ENCODE measurements at places on chromosomes 5 and 9. TPM values are rescaled to one million over a fixed set of nuclear protein-coding genes. Genes with fewer than 3 reads are reported as not detected.

The IFNA13 gene
- not detected for total RNA-seq

- H3K27me3 ChIP-seq = no peaks in the 10 kb centered on the region
- no peak overlapping the region for H3K4me3 ChIP-seq
- no peaks in the 10 kb centered on the region for H3K36me3 ChIP-seq
- no peak for DNase-seq
- H3K27ac ChIP-seq = no peak overlapping the region
These were observed 13.0 kb downstream of the NEK6 start for GRCh38 chr9:124270504-124271335.

DNA sequence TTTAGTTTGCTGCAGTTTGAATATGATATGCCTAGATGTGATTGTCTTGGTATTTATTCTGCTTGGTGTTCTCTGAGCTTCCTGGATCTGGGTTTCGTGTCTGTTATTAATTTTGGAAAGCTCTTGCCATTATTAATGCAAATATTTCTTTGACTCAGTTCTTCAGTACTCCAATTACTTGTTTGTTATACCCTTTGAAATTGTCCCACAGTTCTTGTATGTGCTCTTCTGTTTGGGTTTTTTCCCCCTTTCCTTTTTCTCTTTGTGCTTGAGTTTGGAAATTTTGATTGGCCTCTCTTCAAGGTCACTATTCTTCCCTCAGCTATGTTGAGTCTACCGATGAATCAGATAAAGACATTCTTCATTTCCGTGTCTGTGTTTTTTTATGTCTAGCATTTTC, 96.6 kb upstream of the CKMT2 start:
- peaks cover 5% of the 10 kb centered on the region for H3K4me1 ChIP-seq
- H3K4me3 ChIP-seq = no peak overlapping the region
- no peak overlapping the region for H3K27ac ChIP-seq
- no peaks in the 10 kb centered on the region for H3K27me3 ChIP-seq
- H3K36me3 ChIP-seq = no peaks in the 10 kb centered on the region
- no peak for DNase-seq

DNA sequence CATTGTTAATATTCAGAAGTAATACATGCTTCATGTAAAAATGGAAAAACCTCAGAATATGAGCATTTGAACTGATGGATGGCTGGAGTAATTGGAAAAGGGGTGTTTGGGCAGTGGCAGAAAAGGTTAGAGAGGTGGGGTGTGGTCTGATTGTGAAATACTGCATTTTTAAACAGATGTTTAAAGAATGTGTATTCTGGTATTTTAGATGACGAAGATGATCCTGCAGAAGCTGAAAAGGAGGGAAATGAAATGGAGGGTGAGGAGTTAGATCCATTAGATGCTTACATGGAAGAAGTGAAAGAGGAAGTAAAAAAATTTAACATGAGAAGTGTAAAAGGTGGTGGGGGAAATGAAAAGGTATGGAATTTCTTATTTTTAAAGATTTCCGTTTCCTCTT, 18.8 kb downstream of the DDX46 start:
- H3K4me1 ChIP-seq = no peaks in the 10 kb centered on the region
- peaks cover 9% of the 10 kb centered on the region for H3K36me3 ChIP-seq
- no peak overlapping the region for H3K27ac ChIP-seq
- no peak overlapping the region for H3K4me3 ChIP-seq

DNA sequence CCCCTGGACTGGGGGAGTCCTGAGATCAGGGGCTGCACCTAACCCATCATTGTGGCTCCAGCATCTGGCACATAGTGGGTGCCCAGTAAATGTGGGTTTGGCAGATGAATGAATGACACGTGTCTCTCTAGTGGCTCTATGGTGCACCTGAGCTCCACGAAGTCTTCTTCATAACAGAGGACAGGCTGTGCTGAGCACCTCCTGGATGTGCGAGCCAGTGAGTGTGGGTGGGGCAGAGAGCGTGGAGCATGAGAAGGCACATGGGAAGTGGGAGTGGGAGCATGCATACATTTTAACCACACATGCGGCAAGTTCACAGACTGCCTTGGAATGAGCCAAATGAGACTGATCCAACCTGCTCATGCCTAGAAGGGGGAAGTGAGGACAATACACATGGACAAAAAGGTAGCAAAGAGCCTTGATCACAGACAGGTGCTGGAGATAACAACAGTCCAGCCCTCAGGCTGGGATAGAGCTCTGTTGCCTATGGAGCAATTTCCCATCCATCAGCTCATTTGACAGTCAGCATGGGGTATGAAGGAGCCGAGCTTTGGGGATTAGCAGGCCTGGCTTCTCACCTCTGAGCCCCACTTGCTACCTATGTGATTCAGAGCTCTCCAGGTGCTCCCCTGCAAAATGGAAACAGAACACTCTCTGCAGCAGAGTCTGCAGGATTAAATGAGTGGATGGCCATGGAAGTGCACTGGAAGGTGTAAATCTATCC, 76.2 kb upstream of the TBC1D2 start:
- peaks cover 26% of the 10 kb centered on the region for H3K27me3 ChIP-seq
- DNase-seq = no peak
- no peaks in the 10 kb centered on the region for H3K36me3 ChIP-seq
- H3K4me3 ChIP-seq = no peak overlapping the region
- H3K4me1 ChIP-seq = no peaks in the 10 kb centered on the region

- H3K27me3 ChIP-seq = no peaks in the 10 kb centered on the region
- DNase-seq = no peak
- H3K27ac ChIP-seq = no peak overlapping the region
- no peaks in the 10 kb centered on the region for H3K36me3 ChIP-seq
- H3K4me1 ChIP-seq = peaks cover 66% of the 10 kb centered on the region
- H3K4me3 ChIP-seq = no peak overlapping the region
These were observed 18.0 kb downstream of the MAP3K1 start for GRCh38 chr5:56833325-56833724.

- no peak overlapping the region for H3K4me3 ChIP-seq
- no peaks in the 10 kb centered on the region for H3K27me3 ChIP-seq
- peaks cover 15% of the 10 kb centered on the region for H3K4me1 ChIP-seq
- no peaks in the 10 kb centered on the region for H3K36me3 ChIP-seq
These were observed 21.9 kb downstream of the KDM4C start for GRCh38 chr9:6779417-6780241.

DNA sequence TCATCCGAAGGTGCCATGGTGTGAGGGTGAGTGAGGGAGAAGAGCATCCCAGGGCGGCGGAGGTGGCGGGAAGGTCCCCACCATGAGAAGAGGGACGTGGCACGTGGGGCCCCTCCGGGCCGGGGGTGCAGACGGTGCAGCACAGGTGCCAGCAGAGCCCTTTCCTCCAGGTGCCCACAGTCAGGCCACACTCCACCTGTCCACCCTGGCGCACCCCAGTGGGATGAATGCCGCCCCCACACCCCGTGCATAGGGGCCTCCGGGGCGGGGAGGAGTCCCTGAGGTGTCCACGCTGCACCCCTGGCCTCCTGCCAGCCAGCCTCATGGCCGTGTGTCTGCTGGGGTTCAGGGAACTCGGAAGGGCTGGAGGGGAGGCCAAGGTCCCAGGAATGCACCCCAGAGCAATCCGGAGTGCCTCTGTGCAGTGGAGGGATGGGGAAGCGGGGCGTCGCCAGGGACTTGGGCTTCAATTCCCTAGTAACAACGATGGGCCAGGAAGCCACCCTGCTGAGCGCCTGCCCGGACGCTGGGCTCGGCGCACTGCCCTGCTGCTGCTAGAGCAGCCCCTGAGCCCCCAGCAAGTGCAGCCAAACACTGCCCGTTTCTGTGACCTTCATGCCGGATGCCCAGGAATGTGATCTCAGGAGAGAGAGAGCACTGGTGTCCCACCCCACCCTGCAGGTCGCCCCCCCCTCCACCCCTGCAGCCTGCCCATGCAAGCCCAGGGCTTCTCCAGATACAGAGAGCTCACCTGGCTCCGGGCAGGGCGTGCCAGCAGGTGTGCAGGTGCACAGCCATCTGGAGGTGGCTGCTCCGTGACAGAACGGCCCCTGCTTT, 8.8 kb upstream of the NACC2 start:
- DNase-seq = no peak
- H3K4me1 ChIP-seq = peaks cover 8% of the 10 kb centered on the region
- no peak overlapping the region for H3K27ac ChIP-seq
- H3K36me3 ChIP-seq = no peaks in the 10 kb centered on the region

DNA sequence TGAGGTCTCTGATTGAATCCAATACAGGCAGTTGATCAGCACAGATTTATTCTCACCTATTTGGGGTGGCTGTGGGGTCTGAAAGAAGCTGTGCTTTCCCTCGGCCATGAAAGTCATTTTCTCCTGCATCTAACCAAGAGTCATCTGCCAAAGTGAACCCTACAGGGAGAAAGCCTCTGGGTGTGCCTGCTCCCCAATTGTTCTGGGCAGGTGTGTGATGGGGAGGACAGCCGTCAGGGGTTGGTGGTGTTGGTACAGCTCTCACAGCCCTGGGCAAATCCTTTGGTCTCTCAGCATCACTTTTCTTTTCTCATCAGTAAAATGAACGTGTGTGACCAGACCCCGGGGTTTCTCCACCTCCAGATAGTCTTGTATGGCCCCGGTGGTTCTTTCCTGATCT, 2.5 kb downstream of the PHF2 start:
- H3K36me3 ChIP-seq = peaks cover 4% of the 10 kb centered on the region
- H3K27me3 ChIP-seq = no peaks in the 10 kb centered on the region
- H3K4me1 ChIP-seq = peaks cover 67% of the 10 kb centered on the region

DNA sequence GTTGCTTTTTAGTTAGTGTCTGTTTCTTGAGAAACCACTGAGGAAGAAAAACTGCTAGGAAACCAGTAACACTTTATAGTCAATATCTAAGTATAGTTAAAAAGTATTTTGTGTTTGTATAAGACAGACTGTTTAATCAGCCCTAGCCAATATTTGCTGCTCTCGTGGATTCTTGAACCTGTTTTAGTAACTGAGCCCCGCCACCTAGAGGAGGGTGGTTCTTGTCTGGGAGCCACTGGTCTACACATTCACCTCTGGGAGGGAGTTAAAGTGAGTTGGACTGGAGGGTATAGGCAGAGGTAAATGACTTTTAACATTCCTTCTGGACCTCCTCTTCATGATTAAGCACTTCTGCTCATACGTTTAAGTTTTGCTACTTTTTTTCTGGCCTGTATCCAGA, 117.2 kb downstream of the SPATA31D1 start:
- H3K4me3 ChIP-seq = no peak overlapping the region
- peaks cover 11% of the 10 kb centered on the region for H3K4me1 ChIP-seq
- no peak overlapping the region for H3K27ac ChIP-seq
- DNase-seq = no peak
- H3K36me3 ChIP-seq = peaks cover 5% of the 10 kb centered on the region
- no peaks in the 10 kb centered on the region for H3K27me3 ChIP-seq

The CDX1 gene
- total RNA-seq = not detected

The ACOT12 gene
- not detected for total RNA-seq

The SLC35D2 gene
- total RNA-seq = 19.0 TPM

DNA sequence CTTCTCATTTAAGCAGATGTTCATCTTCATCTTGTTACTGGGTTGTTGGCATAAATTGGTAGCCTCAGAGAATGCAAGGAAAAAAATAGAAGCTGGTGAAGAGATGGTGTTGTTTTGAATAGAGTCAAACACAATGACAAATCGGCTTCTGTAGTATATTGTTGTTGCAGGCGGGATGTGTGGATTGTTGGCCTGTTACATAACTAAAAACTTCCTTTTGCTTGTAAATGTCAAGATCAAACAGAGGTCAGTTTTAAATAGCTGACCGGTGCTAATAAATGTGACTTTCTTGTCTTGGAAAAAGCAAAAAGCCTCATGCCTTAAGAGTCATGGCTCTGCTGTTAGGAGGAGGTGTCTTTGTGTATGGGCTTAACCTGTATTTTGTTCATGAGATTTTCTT, 59.2 kb downstream of the CCDC192 start:
- peaks cover 39% of the 10 kb centered on the region for H3K4me1 ChIP-seq
- H3K27ac ChIP-seq = peak overlapping the region; percentile 15
- no peak overlapping the region for H3K4me3 ChIP-seq
- no peaks in the 10 kb centered on the region for H3K36me3 ChIP-seq
- H3K27me3 ChIP-seq = no peaks in the 10 kb centered on the region
